ENCODE measurements at places on chromosomes 11 and 22.

GRCh38 chr11:45150943-45151342 is 4.5 kb downstream of the PRDM11 start:
- peaks cover 4% of the 10 kb centered on the region for H3K4me1 ChIP-seq
- H3K27ac ChIP-seq, result no peak overlapping the region
- no peak for DNase-seq
- peaks cover 1% of the 10 kb centered on the region for H3K27me3 ChIP-seq
- H3K4me3 ChIP-seq, result no peak overlapping the region

GRCh38 chr11:131601586-131601985 is 231.2 kb downstream of the NTM start:
- H3K27me3 ChIP-seq, result peaks cover 48% of the 10 kb centered on the region
- H3K36me3 ChIP-seq, result no peaks in the 10 kb centered on the region
- DNase-seq, result no peak
- no peaks in the 10 kb centered on the region for H3K4me1 ChIP-seq
- H3K27ac ChIP-seq, result no peak overlapping the region

DNA sequence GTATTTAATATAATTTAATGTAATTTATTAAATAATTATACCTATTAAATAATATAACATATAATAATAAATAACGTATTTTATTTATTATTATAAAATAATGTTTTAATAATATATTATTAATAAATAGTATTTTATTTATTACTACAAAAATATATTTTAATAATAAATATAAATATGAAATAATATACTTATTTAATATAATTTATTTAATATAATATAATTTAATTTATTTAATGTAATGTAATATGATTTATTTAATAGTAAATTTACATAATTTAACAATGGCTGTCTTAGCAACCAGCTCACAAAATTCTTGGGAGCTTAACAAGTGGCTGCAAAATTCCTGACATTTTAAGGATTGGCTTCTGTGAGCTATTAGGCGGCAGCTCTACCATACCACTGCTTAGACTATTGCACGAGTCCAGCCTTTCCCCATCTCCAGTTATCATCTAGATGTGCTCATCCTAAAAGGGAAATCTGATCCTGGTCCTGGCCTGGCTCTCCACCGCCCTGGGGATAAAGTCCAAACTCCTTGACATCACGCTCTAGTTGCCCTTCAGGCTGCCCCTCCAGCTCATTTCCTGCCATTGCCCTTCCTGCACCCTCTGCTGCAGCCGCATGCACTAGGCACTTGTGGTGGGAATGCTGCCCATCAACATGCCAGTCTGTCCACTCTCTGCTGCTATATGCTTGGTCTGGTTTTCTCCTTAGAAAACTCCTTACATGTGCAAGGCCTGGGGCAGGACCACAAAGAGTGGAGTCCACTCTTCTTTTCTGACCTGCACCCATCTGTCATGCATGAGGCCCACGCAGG is 9.8 kb downstream of the MMP20 start:
- H3K27me3 ChIP-seq, result no peaks in the 10 kb centered on the region
- H3K4me1 ChIP-seq, result no peaks in the 10 kb centered on the region
- no peak overlapping the region for H3K4me3 ChIP-seq
- H3K36me3 ChIP-seq, result no peaks in the 10 kb centered on the region
- no peak for DNase-seq
- H3K27ac ChIP-seq, result no peak overlapping the region

- no peak overlapping the region for H3K27ac ChIP-seq
- no peak overlapping the region for H3K4me3 ChIP-seq
- H3K27me3 ChIP-seq, result no peaks in the 10 kb centered on the region
These were observed 31.7 kb upstream of the PARVB start for GRCh38 chr22:43992331-43992821.

DNA sequence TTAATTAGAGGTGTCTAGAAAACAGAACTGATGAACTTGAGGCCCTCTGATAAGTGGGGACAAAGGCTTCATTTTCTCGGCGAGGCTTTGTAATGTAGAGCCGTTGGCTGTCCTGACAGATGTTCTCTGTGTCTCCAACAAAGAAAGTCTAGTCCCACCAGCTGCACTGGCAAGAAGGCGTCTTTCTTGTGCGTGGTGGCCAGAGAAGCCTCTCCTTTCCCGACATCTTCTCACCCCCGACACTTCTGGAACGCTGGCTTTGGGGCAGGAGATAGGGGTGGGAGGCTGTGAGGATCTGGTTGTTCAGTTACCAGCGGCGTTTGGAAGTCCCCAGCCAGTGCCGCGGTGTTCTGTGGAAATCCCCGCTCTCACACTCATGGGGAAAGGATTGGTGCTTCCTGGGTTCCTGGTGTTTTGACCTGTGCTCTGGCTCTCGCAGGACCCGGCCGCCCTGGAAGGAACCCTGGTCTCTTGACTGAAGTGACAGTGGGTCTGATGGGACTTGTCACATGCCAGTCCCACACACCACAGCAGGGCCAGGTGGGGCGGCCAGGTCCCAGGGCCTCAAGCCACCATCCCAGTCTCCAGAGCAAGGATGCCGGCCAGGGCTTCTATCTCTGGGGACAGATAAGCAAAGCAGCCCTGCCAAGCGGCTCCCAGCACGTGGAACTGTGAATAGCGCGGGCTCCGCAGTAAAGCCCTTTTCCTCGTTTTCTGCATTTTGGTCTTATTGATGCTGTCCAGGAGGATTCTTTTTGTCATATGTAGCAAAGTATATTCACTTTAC is 23.2 kb downstream of the FADS2 start:
- H3K4me1 ChIP-seq, result peaks cover 36% of the 10 kb centered on the region
- no peaks in the 10 kb centered on the region for H3K27me3 ChIP-seq

- H3K4me3 ChIP-seq, result no peak overlapping the region
- no peak for DNase-seq
- no peaks in the 10 kb centered on the region for H3K36me3 ChIP-seq
- no peak overlapping the region for H3K27ac ChIP-seq
- no peaks in the 10 kb centered on the region for H3K27me3 ChIP-seq
- H3K4me1 ChIP-seq, result no peaks in the 10 kb centered on the region
These were observed 27.9 kb downstream of the PAX6 start for GRCh38 chr11:31783252-31783651.

- H3K36me3 ChIP-seq, result no peaks in the 10 kb centered on the region
- no peak overlapping the region for H3K4me3 ChIP-seq
- no peaks in the 10 kb centered on the region for H3K27me3 ChIP-seq
These were observed 108.4 kb downstream of the MED15 start for GRCh38 chr22:20615533-20616450.

- H3K36me3 ChIP-seq, result peaks cover 25% of the 10 kb centered on the region
- no peak for DNase-seq
- H3K4me1 ChIP-seq, result no peaks in the 10 kb centered on the region
These were observed 16.5 kb downstream of the BRD1 start for GRCh38 chr22:49811020-49811791.

DNA sequence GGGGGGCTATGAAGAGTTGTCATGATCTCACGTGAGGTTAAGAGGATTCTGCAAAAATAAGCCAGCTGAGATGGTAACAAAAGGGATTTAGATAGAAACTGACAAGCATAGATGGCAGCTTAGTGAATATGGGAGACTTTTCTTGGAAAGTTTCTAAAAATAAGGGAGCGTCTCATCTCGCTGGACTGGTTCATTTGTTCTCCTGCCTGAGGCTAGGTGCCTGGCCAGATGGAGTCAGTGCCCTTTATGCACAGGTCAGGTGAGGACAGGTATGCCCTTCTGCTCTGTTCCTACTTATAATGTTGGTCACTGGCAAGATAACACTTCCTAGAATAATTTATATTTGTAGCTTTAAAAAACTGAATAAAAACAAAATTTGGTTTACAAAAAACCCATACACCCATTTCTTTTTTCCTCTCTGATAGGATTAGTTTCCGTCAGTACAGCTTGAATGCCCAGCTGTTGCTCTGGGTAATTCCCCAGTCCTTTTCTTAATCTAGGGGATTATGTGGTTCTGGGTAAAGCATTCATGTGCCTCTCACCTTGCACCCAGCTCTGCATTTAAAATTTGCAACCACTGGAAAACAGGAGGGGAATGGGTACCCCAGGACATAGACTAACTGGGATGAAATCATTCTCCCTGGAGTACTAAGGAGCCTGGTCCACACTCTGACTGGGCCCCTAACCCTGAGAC is 90.0 kb downstream of the AMOTL1 start:
- peaks cover 65% of the 10 kb centered on the region for H3K36me3 ChIP-seq
- DNase-seq, result no peak
- peaks cover 11% of the 10 kb centered on the region for H3K4me1 ChIP-seq
- H3K4me3 ChIP-seq, result no peak overlapping the region
